ENCODE measurements at places on chromosomes 5 and 9.

GRCh38 chr5:125277494-125278154 lies 531.2 kb upstream of the ZNF608 start:
- no peak for DNase-seq

- no peak for DNase-seq
Observed at GRCh38 chr5:149408252-149409099, 29.4 kb upstream of the IL17B start.

GRCh38 chr5:106797996-106798395 lies 872.7 kb downstream of the EFNA5 start:
- no peak for DNase-seq

- no peak for DNase-seq
Observed at GRCh38 chr5:82365026-82365425, 86.9 kb upstream of the RPS23 start.

- no peak for DNase-seq
Observed at GRCh38 chr5:81795666-81796065, 44.8 kb upstream of the SSBP2 start.

- no peak for DNase-seq
Observed at GRCh38 chr5:68565427-68565826, 349.9 kb downstream of the PIK3R1 start.

- DNase-seq: no peak
Observed at GRCh38 chr5:141876628-141877355, 1.4 kb downstream of the PCDH1 start.

GRCh38 chr9:101028346-101029314 lies at the start of gene PLPPR1:
TSS of gene PLPPR1 (plus strand) at chr9:101028727.
- DNase-seq: no peak

DNA sequence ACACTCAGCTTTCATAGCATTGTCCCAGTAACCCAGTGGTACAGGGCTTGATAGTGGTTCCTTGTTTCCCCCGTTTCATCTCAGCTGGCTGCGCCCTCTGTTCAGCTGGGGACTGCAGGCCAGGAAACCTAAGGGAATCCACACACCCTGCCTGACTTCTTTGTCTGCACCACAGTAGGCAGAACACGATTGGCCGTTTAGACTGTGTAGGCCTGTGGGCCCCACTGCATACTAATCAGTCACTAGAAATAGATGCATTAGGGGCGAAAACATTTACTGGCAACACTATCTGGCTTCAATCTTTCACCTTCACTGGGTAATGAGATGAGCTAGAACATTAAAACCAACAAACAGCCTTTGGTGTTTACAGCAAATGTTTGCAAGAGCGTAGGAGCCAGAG lies 512.7 kb upstream of the BRINP1 start:
- no peak for DNase-seq

- DNase-seq: no peak
Observed at GRCh38 chr5:157196045-157196444, 15.4 kb downstream of the ITK start.

DNA sequence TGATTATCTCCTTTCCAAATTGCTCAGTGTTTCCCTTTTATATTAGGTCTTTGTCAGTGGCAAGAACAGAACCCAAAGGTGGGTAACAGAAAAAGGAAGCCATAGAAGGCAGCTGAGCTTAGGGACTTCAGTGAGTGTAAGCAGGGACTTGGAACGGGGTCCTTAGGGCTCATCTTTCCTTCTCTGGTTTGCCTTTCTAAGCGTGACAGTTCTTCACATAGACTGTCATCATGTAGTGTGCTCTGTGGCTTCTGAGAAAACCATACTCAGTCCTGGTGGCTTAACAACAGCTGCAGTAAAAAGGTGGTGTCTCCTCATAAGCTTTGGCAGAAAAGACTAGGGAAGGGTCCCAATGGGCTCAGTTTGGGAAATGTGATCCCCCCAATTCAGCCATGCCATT lies 108.8 kb downstream of the SLC12A2 start:
- DNase-seq: no peak

DNA sequence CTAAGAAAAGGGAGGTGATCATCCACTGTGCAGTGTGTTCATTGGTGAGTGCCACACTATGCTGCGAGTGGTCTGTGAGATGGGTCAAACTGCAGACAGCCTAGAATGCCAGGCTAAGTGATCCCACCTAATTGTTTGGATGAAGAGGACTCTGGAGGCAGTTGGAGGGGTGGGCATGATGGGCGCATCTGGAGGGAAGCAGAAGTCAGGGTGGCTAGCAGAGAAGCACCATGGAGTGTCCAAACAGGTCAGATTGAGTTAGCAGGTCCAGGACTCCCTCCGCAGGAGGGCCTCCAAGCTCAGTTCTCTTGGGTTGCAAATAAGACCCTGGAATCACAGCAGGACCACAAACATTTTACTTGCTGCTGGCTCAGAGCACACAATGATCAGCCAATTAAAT lies 19.9 kb upstream of the ANGPTL2 start:
- DNase-seq: no peak

DNA sequence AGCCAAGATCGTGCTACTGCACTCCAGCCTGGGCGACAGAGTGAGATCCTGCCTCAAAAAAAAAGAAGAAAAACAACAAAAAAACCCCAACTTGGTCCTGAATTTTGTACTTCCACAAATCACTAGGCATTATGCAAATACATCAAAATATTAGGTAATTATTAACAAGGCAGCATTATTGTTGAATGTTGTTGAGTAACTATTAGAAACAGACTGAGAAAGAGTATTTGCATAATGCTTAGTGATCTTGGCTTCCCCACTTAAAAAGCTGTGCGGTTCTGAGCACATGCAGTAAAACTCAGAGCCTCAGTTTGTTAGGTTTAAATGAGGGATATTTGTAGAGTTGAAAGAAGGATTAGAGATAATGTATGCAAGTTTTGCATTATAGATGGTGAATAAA lies 64.2 kb downstream of the SCAMP1 start:
- peak; percentile 90 for DNase-seq

DNA sequence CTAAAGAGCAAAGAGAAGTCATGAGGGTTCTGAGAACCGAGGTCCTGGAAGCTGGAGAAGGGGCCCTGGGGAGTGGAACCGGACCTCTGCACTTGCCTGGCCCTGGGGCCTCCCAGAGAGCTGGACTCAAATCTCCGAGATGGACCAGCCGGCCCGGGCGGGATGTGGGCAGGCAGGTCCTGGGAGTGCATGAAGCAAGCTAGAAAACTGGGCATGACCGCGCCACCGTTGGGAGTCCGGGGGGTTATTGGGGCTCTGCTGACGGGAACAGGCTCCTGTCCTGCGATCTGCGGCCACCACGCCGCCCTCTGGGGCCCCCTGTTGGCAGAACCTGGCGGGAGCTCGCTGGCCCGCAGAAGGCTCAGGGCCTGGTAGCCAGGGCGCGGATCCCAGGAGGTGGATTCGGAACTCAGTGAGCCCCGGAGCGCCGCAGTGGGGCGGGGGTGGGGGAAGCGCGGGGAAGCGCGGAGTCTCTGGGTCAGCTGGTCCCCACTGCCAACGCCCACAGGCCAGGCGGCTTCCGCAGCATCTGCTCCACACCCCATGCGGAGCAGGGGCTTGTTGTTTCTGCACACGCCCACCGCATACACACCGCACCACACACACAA lies 150.6 kb downstream of the ERCC6L2 start:
- DNase-seq: peak; percentile 28

DNA sequence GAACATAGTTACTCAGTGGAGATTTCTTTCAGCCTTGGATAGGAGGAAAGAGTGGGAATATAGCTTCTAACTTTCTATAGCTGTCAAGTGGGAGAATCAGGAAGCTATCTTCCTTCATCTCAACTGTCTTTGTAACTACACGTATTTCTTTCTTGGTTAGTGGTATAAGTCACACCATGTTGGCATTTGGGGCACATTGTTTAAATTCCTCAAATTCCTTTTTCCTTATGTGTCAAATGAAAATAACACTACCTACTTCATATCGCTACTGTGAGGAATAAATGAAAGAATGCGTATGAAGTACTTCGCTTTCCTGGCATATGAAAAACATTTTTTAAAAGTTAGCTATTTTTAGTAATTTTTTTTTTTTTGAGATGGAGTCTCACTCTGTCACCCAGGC lies 1082.5 kb upstream of the WWC1 start:
- no peak for DNase-seq

- DNase-seq: no peak
Observed at GRCh38 chr5:85500869-85501268, 1116.2 kb upstream of the EDIL3 start.

DNA sequence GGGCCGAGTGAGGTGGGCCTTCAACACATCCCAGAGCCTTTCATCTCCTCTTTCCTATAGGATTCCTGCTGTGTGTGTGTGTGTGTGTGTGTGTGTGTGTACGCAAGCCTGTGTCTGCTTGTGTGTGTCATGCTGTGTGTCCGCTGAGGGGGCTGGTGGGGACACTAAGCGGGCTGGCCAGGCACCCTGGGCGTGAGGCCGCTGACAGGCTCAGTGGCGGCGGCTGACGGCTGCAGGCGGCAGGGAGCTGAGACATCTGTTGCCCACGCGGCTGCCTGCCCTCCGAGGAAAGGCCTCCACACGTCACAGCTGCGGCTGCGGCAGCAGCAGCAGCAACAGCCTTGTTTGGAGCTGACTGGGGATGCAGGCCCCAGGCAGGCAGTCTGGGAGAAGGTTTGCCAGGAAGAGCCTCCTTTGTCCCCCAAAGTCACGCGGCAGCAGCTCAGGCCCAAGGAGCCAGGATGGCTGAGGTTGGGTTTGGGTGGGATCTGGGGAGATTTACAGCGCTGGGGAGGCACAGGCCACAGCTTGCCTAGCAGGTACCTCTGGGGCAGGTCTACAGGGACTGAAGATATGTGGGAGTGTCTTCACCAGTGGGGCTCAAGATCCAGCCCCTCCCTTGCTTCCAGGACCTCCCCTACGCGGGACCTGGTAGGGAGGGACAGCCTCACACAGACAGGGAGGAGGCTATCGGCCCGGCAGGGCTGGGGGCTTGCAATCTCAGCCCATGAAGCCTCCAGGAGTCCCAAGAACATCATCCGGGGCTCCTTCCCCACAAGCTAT lies 1.8 kb downstream of the PDLIM4 start:
- DNase-seq: no peak

DNA sequence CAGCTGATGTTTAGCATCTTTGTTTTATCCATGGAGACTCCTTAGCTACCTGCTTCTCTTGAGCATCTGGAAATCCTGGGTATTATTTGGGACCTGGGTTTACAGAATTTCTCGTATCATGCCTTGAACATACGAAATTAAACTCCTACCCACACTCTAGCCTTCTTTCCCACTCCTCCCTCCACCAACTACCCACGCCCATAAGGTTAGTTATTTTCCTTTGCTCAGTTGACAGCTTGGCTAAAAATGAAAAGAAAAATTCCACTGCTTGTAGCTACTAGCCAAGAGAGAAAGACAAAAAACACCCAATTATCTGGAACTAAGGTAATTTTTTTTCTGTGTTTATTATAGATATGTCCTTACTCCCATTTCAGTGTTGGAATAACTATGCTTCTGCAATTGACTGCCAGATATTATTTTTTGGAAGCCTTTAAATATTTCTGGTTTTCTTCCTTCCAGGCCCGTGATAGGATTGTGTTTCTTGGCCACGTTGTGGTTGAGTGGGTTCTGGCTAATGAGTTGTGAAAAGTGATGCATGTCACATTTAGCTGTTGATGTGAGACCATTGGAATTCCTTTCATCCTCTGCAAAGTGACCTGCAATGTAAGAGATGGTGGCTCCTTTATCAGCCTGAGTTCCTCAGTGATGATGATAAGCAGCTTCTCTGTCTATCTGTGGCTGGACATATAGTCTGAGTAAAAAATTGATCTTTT lies 308.1 kb downstream of the LRRC70 start:
- no peak for DNase-seq

- no peak for DNase-seq
Observed at GRCh38 chr5:14659821-14660607, 4.5 kb upstream of the OTULIN start.

GRCh38 chr5:157502143-157502647 lies 42.2 kb downstream of the NIPAL4 start:
- peak; percentile 30 for DNase-seq

DNA sequence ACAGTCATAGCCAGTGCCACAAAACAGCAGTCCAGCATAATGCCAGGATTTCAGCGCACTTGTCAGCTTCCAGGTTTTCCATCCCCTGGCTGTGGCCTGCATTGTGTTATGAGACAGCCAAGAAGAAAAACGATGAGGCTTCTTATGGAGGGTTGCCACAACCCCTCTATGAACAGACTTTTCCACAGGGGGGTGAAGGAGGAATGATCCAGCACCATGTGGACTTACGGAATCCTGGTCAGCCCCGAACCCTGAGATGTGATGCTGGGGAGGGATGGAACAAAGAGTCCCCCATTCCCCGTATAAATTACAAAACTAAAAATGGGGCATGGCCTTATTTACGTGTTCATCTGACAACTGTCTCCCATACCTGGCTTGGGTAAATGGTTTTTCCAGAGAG lies 32.6 kb downstream of the FAXDC2 start:
- no peak for DNase-seq

DNA sequence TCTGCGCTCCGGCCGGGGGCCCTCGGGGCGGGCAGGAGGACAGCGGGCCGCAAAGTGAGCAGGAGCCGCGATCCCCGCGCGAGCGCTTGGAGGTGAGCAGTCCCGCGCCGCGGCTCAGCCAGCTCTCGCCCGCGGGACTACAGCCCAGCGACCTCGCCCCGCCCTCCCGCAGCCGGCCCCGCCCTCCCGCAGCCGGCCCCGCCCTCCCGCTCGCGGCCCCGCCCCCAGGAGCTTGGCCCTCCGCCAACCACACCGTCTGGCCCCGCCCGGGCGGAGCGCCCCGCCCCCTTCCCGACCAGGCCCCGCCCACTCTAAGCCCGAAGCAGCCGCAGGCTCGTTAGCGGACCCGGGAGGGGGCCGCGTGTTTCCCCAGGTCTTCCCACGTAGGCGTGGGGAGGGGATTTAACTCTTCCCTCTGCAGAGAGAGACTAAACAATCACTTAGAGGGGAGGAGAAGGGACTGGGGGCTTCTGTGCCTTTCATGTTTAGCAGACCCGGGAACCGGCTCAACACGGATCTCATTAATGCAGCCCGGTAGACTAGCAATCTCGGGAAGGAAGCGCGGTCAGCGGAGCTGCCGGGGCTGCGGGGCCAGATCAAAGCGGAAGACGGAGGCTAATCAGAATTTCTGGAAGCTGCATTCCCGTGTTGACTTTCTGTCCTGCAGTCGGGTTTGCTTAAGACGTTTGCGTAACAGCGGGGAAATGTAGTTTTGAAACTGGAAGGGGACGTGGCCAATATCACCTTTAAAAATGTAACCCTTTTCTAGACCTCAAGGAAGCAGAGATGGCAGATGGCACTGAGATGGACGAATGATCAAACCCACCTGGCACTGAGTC lies at the start of gene MYO10:
Gene MYO10 (minus strand): TSS at position 139 of the 839 bp plus-strand sequence. CDS start 480 bp downstream, outside the sequence.
- DNase-seq: peak; percentile 66

DNA sequence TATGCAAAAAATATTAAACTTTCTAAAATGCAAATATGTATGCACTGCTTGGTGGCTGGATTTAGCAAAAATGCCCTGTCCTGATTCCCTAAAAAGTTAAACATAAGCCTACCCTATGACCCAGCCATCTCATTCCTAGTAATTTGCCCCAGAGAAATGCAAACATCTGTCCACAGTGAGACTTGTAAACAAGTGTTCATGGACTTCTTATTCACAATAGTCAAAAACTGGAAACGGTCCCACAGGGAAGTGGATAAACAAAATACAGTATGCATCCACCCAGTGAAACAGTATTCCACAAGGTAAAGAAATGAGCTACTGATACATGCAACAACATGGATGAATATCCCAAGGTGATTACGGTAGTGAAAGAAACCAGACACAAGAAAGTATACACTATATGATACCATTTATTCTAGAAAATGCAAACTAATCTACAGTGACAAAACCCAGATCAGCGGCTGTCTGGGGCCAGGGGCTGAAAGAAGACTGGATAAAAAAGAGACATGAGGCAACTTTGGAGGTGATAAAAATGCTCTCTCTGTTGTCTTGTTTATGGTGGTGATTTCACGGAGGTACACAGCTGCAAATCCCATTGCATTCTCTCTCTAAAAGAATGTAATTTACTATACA lies 277.3 kb downstream of the GLIS3 start:
- no peak for DNase-seq

Measured in inflammatory macrophage treated with lipopolysaccharide for 1 hour (primary cell).